Prostate gland (tissue), 2 donors: ENCODE measurements at places on chromosomes 7 and 10. TPM values are rescaled to one million over a fixed set of nuclear protein-coding genes. Genes with fewer than 3 reads are reported as not detected.

Gene TRPV5
- total RNA-seq: not detected

Gene POLR2J3
- total RNA-seq: 16.6 TPM

Gene TPK1
- total RNA-seq: 5.1 TPM

Gene CYP26C1
- 1.1 TPM for total RNA-seq

DNA sequence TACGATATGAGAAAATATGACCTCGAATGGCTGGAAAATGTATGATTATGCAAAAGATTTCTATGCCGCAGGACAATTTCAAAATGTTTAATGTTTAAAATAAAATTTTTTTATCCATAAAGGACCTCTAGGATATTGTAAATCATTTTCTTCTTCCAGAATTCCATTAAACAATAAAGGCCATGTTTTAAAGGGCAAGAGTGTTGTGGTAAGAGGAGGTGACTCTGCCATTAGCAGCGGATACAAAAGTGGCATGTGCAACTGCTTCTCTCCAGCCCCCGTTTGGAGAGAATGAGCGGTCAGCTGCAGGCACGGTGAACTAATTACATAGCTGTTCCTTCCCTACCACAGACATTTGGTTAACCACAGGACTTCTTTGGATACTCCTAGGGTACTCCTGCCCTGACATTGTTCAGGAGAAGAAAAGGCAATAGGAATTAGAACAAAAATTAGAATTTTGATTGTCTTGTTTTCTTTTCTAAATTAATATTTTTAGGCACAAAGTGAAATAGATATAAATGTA is 63.8 kb downstream of the HBP1 start:
- no peaks in the 10 kb centered on the region for H3K4me1 ChIP-seq
- DNase-seq: no peak
- no peak overlapping the region for H3K27ac ChIP-seq
- no peaks in the 10 kb centered on the region for H3K36me3 ChIP-seq
- no peak overlapping the region for H3K4me3 ChIP-seq
- no peaks in the 10 kb centered on the region for H3K27me3 ChIP-seq

DNA sequence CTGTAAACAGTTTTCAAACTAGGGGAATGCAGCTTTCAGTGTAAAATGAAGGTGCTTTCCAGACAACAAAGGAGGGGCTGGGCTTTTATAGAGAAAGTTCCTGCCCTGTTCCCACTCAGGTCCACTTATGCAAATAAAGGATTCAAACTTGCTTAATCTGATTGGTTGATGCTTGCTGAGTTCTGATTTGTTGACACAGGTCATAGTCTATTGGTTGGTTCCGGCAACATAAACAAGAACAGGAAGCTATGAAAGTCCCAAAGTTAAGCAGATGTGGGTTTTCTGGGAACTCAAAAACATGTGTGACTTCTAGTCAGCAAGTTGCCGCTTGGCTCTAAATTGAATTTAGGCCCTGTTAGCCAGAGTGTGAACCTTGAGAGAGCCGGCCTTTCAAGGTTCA is 194.2 kb upstream of the SVIL start:
- H3K36me3 ChIP-seq: no peaks in the 10 kb centered on the region
- no peak for DNase-seq

DNA sequence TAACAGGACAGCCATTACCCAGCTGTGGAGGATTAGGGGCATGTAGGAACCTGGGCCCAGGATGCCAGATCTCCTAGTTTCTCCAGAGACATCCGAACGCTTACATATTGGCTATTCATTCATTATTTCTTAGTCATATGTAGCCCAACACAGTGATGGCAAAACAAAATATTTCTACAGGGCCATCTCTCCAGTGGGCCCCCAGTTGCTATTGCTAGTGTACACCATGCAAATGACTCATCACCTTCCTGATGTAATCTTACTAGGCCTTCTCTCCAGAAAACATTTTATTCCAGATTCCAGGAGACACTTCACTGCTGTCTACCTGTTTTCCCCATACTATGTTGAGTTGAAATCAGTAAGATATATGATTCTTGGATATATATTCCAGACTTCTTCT is 201.7 kb downstream of the PLXDC2 start:
- H3K27me3 ChIP-seq: no peaks in the 10 kb centered on the region
- H3K4me1 ChIP-seq: peaks cover 2% of the 10 kb centered on the region
- no peak overlapping the region for H3K4me3 ChIP-seq
- no peak for DNase-seq
- no peak overlapping the region for H3K27ac ChIP-seq

GRCh38 chr7:101428093-101428866 is 65.6 kb downstream of the COL26A1 start:
- no peak for DNase-seq
- H3K36me3 ChIP-seq: no peaks in the 10 kb centered on the region
- no peaks in the 10 kb centered on the region for H3K27me3 ChIP-seq
- H3K27ac ChIP-seq: no peak overlapping the region
- H3K4me3 ChIP-seq: no peak overlapping the region
- no peaks in the 10 kb centered on the region for H3K4me1 ChIP-seq

DNA sequence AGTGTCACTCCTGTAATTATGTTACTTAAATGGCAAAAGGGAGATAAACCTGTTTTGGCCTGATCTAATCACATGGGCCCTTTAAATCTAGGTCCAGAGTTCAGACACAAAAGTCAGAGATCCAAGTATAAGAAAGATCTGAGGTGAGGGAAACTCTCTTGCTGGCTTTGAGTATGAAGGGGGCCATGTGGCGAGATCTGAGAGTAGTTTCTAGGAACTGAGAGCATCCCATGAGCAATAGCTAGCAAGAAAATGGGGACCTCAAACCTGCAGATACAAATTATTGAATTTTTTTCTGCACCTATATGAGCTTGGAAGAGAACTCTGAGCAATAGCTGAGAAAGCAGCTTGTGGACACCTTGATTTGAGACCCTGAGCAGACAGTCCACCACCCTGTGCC is 27.6 kb downstream of the ANKRD7 start:
- no peaks in the 10 kb centered on the region for H3K27me3 ChIP-seq
- no peak overlapping the region for H3K4me3 ChIP-seq
- no peak for DNase-seq
- no peaks in the 10 kb centered on the region for H3K4me1 ChIP-seq
- H3K36me3 ChIP-seq: no peaks in the 10 kb centered on the region
- H3K27ac ChIP-seq: no peak overlapping the region

DNA sequence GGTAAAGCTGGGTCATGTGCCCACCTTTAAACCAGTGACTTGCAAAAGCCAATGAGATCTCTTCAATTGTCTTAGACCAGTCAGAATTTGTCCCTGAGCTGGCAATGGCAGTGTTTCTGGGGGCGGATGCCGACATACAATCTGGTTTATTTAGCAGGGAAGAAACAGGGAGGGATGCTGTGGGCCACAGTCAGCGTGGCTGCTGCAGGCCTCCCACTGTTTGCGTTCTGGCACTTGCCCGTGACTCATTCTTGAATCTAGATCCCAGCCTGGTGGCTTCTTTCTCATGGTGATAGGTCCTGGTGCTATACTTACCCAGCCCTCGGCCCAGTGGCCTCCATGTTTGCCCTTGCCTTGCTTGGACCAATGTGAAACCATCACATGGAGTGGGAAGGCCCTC is 3.1 kb upstream of the CPA1 start:
- no peak for DNase-seq
- H3K4me3 ChIP-seq: no peak overlapping the region
- H3K36me3 ChIP-seq: no peaks in the 10 kb centered on the region
- H3K27me3 ChIP-seq: no peaks in the 10 kb centered on the region

DNA sequence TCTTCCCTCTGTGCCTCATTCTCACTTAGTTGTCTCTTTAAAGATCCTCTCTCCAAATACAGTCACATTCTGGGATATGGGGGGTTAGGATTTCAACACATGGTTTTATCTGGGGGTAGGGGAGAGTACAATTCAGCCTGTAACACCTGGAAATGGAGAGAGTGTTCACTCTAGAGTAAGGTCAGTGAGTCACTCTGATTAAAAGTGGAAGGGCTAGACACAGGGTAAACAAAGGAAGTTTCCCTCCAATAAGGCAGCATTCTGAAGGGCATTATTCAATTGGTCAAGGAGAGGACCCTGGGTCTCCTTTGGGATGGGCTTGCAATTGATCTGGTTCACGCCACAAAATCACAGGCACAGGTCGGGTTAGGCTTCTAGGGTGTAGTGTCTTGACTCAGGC is 232.8 kb upstream of the NPSR1 start:
- H3K27ac ChIP-seq: no peak overlapping the region
- DNase-seq: no peak
- no peaks in the 10 kb centered on the region for H3K36me3 ChIP-seq
- no peak overlapping the region for H3K4me3 ChIP-seq

- no peak overlapping the region for H3K4me3 ChIP-seq
- H3K27ac ChIP-seq: no peak overlapping the region
- H3K27me3 ChIP-seq: no peaks in the 10 kb centered on the region
- H3K4me1 ChIP-seq: no peaks in the 10 kb centered on the region
- DNase-seq: no peak
- no peaks in the 10 kb centered on the region for H3K36me3 ChIP-seq
These were observed 253.7 kb upstream of the PITRM1 start for GRCh38 chr10:3426190-3426845.

DNA sequence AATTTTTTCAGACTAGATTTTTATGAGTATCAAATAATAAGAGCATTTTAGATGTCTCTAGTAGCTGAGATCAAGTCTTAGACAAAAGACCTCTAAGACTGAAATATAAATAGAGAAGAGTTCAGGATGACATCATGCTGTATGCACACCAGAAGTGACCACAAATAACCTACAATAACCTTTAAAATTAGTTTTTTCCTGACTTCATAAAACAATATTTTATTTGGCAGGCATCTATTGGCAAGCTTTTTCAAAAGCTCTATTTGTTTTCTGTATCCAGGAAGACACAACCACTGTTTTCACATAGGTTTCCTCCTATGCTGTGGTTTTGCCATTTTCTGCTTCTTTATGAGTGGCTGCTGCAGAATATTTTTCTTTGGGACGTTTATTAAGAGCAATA is 359.1 kb downstream of the CRPPA start:
- no peak for DNase-seq
- H3K4me1 ChIP-seq: no peaks in the 10 kb centered on the region
- no peak overlapping the region for H3K27ac ChIP-seq
- no peak overlapping the region for H3K4me3 ChIP-seq
- no peaks in the 10 kb centered on the region for H3K36me3 ChIP-seq
- H3K27me3 ChIP-seq: no peaks in the 10 kb centered on the region

DNA sequence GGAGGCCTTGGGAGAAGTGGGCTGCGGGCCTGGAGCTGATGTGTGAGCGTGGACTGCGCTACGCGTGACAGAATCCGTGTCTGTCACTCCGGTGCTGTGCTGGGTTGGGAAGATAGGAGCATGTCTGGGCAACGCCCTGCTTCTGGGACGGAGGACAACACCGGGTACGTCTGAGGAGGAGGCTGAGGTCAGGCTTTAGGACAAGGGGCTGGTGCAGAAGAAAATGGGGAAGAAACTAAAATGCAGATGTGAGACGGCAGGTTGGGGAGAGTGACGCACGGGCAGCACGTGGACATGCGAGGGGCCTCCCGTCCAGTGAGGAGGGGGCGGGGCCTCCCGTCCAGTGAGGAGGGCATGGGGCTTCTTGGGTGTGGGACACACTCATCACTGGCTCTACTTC is 207.4 kb downstream of the DNAJB6 start:
- no peaks in the 10 kb centered on the region for H3K36me3 ChIP-seq
- H3K27me3 ChIP-seq: no peaks in the 10 kb centered on the region
- no peak for DNase-seq
- no peaks in the 10 kb centered on the region for H3K4me1 ChIP-seq
- H3K4me3 ChIP-seq: no peak overlapping the region
- no peak overlapping the region for H3K27ac ChIP-seq

DNA sequence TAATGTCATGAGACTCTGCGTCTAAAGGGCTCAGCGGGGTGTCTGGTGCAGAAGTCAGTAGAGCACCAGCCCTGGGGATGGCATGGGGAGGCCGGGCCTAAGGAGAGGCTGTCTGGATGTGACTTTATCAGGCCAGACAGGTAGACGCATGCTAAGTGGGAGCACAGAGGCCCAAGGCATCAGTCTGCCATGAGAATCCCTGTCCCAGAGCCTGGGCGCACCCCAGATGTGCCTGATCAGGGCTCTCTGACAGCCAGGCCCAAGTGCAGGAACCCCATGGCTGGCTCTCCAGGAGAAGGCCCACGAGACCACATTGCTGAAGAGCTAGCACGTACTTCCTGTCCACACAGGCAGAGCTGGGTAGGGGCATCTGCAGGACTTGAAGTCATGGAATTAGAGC is 48.0 kb upstream of the CPXM2 start:
- DNase-seq: no peak
- no peak overlapping the region for H3K27ac ChIP-seq
- no peaks in the 10 kb centered on the region for H3K4me1 ChIP-seq
- H3K36me3 ChIP-seq: no peaks in the 10 kb centered on the region
- H3K27me3 ChIP-seq: peaks cover 2% of the 10 kb centered on the region
- no peak overlapping the region for H3K4me3 ChIP-seq

DNA sequence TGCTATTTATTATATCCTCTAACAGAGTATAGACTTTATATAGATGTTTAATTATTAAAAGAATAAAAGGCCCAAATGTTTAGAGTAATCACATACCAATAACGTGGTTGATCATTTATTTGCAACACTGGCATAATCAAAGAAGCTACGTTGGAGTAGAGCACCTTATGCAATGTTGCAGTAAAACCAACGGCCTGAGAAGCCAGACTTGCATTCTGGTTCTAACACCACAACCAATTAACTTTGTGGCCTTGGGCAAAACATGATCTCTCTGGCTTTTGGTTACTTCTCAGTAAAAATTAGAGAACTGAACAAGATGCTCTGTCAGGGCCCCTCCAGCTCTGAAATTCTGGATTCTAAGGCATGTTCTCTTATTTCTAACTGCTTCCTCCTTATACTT is 476.2 kb downstream of the GRM8 start:
- H3K4me1 ChIP-seq: no peaks in the 10 kb centered on the region
- no peak for DNase-seq
- H3K27me3 ChIP-seq: no peaks in the 10 kb centered on the region

DNA sequence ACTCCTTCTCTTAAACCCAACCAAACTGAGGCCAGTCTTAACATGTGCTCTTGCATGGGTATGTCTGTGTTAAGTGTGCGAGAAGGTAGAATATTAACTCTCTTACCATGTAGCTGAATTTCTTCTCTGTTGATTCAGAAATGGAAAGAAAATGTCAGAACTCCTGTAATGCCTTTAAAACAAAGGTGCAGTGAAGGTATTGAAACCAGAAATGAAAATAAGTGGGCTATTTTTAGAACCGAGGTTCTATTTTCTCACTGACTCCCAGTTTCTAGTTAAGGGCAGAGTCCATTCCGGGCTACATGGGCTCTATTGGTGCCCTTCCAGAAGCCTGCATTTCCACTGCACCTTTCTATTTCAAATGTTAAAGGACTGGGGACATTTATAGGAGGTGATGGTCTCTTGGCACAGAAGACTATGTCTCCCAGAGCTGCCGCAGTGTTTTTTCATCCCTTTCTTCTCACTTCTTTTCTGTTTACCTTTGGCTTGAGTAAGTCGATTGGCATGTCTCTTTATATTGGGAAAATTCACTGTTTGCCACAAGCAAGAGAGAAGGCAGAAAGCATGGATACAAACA is 174.9 kb downstream of the LRMDA start:
- no peaks in the 10 kb centered on the region for H3K4me1 ChIP-seq
- no peak overlapping the region for H3K4me3 ChIP-seq
- H3K27me3 ChIP-seq: no peaks in the 10 kb centered on the region
- H3K36me3 ChIP-seq: no peaks in the 10 kb centered on the region
- DNase-seq: no peak

GRCh38 chr10:121309164-121309563 is 289.1 kb downstream of the FGFR2 start:
- no peak overlapping the region for H3K27ac ChIP-seq
- DNase-seq: no peak
- no peaks in the 10 kb centered on the region for H3K27me3 ChIP-seq
- H3K36me3 ChIP-seq: no peaks in the 10 kb centered on the region
- peaks cover 5% of the 10 kb centered on the region for H3K4me1 ChIP-seq

GRCh38 chr7:131007439-131008330 is 273.7 kb upstream of the KLF14 start:
- peaks cover 14% of the 10 kb centered on the region for H3K4me1 ChIP-seq
- no peaks in the 10 kb centered on the region for H3K36me3 ChIP-seq
- H3K4me3 ChIP-seq: no peak overlapping the region
- no peaks in the 10 kb centered on the region for H3K27me3 ChIP-seq
- peak overlapping the region; percentile 74 for H3K27ac ChIP-seq
